Naive thymus-derived CD8-positive, alpha-beta T cell (primary cell): ENCODE measurements at places on chromosomes 16 and 17. TPM values are rescaled to one million over a fixed set of nuclear protein-coding genes. Genes with fewer than 3 reads are reported as not detected.

- no peak for DNase-seq
Observed at GRCh38 chr17:9669551-9670008, 24.3 kb downstream of the USP43 start.

Gene TBC1D3K
- total RNA-seq, result not detected

Gene CDH11
- not detected for total RNA-seq

GRCh38 chr16:1157639-1158455 lies 4.9 kb downstream of the CACNA1H start:
- no peak for DNase-seq

GRCh38 chr17:5770441-5771270 lies 186.3 kb upstream of the NLRP1 start:
- no peak for DNase-seq

DNA sequence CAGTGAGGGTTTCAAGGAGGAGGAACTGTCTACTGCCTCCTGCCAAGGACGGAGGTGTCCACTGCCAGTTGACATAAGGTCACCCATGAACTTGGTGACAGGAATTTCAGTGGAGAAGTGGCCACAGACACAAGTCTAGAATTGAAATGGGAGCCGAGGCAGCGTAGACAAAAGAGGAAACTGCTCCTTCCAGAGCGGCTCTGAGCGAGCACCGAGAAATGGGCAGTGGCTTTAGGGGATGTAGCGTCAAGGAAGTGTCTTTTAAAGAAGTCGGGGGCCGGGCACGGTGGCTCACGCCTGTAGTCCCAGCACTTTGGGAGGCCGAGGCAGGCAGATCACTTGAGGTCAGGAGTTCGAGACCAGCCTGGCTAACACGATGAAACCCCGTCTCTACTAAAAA lies 3.1 kb upstream of the SERPINF1 start:
- DNase-seq, result no peak
